ENCODE measurements at places on chromosomes 5 and 9. TPM values are rescaled to one million over a fixed set of nuclear protein-coding genes. Genes with fewer than 3 reads are reported as not detected.

Gene RORB
- 0.04 TPM for polyA plus RNA-seq

Gene SLCO4C1
- polyA plus RNA-seq = not detected

Gene ANKRD31
- polyA plus RNA-seq = 0.51 TPM

Gene FAM169A
- polyA plus RNA-seq = 0.28 TPM

Gene FBN2
- 0.09 TPM for polyA plus RNA-seq

Gene CATSPER3
- 0.34 TPM for polyA plus RNA-seq

Gene PIP5KL1
- polyA plus RNA-seq = 2.7 TPM

Gene BTNL3
- polyA plus RNA-seq = 0.06 TPM

Gene FAM120AOS
- polyA plus RNA-seq = 19.6 TPM

Gene SPATA31A3
- not detected for polyA plus RNA-seq

Gene FOXE1
- 3.5 TPM for polyA plus RNA-seq

Gene ANKRD34B
- not detected for polyA plus RNA-seq

Gene SOHLH1
- polyA plus RNA-seq = not detected

Gene TAF1L
- polyA plus RNA-seq = not detected

Gene PSD2
- polyA plus RNA-seq = 0.02 TPM

Gene NEUROG1
- not detected for polyA plus RNA-seq
